ENCODE measurements at places on chromosomes 2 and 18.

DNA sequence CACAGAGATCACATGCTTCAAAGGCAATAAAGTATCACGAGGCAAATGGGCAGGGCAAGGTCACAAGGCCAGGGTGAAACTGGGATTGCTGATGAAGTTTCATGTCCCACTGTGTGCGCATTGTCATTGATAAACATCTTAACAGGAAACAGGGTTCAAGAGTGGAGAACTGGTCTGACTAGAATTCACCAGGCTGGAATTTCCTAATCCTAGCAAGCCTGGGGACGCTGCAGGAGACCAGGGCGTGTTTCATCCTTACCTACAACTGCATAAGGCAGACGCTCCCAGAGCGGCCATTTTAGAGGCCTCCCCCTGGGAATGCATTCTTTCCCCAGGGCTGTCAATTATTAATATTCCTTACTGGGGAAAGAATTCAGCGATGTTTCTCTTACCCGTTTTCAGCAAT, 33.2 kb downstream of the PTPN4 start:
- DNase-seq: no peak

- no peak for DNase-seq
Measured at GRCh38 chr2:119508756-119509155, 15.5 kb downstream of the SCTR start.

DNA sequence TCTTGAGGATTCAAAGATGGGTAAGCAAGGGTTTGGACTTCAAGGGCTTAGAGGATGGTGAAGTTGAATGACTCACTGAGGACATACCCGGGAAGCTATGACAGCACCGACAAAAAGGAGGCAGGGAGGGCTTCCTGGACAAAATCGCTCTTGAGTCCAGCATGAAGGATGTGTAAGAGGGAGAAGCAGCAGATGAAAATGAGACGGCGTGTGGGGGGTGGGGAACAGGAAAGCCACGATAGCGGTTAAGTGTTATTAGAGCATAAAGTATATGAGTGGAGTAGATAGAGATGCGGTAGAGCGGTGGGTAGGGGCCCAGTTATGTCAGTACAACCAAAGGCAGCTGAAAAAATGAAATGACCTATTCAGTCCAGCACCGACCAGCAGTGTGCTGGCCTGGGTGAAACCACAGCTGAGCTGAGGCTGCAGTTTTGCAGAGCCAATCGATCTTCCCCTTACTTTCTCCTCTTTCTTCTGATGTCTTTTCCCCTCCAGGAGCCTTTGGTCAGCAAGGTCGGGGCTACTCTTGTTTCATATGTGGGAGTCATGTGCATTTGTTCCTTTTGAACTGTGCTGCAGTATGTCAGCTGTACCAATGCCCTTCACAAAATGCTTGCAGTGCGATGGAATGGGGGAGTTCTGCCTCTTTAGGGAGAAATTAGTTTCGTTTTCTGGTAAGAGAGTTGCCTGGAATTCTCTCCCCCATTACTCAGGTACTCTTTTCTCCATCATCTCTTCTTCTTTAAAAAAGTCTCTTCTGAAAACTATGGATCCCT, 2.0 kb upstream of the THUMPD2 start:
- DNase-seq: no peak

GRCh38 chr2:240520130-240520973, 37.4 kb downstream of the ANKMY1 start:
- no peak for DNase-seq

GRCh38 chr18:58952858-58953257, 88.2 kb downstream of the ZNF532 start:
- DNase-seq: no peak

DNA sequence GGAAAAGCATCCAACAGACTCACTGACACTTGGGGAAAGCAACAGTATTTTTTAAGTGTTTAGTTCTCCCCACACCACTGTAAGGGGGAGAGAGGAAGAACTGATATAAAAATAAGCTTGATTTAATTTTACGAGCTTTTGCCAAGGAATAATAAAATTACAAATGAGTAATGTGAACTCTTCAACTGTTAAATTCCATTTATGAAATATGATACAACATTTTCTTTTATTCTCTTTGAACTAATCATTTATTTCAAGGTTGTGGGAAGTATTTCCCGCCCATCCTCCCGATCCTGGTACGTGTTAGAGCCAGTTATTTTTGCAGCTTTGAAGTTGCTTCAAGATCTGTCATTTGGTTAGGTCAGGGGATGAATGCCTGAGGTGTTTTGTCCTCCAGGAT, 35.2 kb downstream of the WDPCP start:
- no peak for DNase-seq
